ENCODE measurements at places on chromosomes 3 and 15.

GRCh38 chr15:85756411-85757072, 38.2 kb downstream of the KLHL25 start:
- no peak for DNase-seq

- no peak for DNase-seq
These were observed 31.5 kb upstream of the RPS17 start for GRCh38 chr15:82571722-82572222.

- no peak for DNase-seq
These were observed 13.1 kb downstream of the WDR53 start for GRCh38 chr3:196555295-196555694.

DNA sequence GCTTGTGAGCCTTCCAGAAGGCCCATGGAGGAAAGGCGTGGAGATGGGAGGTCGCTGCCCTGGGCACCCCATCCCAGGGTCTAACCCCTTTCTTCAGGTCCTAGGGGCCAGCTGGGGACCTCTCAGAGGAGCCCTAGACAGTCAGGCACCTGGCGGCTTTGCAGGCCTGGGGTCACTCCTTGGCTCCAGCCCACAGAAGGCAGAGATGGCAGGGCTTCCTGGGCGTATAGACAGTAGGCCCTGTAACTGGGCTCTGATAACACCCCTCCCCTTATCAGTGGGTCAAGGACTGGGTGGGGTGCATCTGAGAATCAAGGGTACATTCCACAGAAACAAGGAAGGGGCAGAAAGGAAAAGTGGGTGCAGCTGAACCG, 16.7 kb downstream of the ZDHHC19 start:
- DNase-seq, result no peak

DNA sequence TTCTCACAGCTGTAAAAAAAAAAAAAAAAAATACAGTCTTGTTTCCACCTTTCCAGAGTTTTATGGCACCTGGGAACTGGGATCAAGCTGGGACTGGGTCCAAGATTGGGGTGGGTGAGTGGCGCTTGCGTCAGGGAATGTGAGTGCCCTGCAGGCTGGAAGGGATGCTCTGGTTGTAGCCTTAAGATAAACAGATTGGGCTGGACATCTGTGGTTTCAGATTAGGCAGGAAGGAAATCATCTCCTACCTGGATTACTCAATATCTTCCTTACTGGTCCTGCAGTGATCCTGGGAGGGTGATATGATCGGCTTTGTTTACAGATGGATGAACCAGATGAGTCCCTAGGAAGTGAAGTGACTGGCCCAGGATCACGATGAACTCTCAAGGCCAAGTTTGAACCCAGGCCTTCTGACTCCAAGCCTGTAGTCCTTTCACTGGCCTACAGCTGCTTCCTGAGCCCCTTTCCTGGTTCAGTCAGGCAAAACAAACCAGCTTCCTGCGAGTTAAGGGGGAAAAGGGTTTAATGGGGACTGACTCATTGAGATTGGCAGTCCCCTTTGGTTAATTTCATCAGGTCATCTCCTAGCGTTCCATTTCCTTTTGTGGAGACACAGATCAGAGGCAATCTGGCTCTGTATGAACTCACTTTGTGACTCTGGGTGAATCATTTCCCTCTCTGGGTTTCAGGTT, 179.8 kb downstream of the THSD4 start:
- no peak for DNase-seq

DNA sequence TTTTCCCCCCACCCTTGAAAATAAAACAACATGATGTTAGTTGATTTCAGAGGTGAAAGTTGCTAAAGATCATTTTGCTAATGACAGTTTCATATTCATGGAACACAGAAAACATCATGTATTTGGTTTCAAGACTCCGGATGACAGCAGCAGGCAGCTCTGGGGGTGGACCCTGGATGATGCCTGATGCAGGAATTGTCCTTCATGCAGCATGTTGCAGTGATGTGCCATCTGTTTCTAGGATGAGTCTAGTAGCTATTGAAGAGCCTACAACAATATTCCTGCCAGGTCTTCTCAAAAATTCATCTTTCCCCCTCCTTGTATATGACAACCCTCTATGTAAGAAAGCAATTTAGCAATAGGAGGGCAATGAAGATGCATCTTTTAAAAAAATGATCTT, 108.3 kb downstream of the SV2B start:
- no peak for DNase-seq

DNA sequence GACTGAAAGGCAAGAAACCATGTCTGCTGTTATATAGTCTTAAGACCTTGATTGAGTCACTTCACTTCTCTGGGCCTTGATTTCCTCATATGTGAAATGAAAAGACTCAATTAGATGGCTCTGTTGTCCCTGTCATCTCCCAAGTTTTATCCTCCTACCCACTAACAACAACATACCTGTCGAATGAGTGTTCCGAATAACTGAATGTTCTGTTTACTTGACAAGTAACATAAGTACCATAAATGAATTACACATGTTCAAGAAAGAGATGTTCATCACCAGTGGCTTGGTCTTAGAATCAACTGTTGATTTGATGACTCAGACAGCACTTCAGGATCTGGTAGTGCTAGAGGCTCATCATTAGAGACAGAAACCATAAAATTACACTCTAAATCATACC, 311.7 kb downstream of the VPS13C start:
- no peak for DNase-seq

DNA sequence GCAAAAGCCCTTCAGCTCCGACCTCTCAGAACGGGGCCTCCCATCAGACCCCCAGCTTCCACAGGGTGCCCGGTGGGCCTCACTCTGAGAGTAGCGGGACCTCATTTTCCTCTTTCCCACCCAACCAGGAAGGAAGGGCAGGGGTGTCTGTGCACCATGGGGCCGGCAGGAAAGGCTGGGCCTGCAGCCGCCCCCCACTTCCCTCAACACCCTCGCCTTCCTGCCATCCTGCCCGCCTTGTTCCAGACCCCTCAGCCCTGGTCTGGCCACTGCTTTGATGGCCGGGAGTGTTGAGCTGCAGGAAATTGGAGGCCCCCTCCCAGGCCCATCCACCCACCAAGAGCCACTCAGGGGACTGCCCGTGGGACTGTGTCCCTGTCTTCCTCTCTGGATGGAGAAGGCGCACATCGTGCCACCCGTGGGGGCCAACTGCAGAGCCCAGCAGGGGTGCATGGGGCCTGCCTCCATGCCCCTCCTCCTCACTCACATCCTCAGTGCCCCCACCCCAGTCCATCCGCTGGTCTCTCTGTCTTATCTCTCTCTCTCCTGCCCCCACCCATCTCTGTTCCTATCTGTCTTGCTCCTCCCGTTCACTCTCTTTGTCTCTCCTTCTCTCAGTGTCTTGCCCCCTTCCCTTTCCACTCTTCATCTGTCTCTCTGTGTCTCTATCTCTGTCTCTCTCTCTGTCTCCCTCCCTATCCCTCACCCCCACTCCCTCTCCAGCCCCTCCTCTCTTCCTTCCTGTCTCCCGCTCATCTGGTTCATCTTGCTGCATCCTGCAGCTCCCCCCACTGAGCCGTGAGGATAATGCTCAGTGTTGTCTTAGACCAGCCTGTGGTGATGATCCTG, 1.8 kb upstream of the PLXND1 start:
- DNase-seq, result no peak

GRCh38 chr3:184602372-184603150, 41.0 kb downstream of the EPHB3 start:
- DNase-seq, result no peak

GRCh38 chr15:77371850-77372563, 47.9 kb downstream of the PEAK1 start:
- DNase-seq, result no peak

- no peak for DNase-seq
These were observed 24.9 kb upstream of the THRB start for GRCh38 chr3:24519368-24520100.

DNA sequence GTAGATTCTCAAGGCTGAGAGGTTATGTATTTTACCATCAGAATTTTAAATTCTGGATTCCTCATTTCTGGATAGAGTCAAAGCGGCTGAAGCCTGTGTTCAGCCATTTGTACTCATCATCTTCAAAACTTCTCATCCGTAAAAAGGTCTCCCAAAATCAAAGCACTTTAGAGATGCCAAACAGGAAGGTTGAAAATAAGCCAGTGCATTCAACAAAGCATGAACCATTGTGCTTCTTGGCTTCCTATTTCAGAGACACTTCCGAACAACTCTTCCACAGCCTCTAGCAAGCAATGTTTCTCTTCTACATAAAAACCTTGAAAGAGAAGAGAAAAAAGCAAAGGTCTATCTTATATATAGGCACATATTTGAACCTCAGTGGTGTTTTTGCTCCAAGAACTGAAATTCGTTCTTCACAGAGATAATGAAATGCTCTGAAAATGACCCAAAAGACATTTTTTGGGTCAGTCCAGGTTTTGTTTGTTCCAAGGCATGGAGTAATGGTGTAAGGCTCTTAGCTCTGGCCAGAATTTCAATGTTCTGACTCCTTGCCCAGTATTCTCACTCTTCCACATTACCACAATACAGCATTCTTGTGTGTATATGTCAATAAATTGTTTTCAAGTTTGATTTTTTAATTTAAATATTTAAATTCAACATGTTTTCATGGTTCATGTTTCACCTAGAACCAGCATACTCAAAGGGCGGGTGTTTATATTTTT, 163.1 kb downstream of the STAC start:
- DNase-seq, result no peak

DNA sequence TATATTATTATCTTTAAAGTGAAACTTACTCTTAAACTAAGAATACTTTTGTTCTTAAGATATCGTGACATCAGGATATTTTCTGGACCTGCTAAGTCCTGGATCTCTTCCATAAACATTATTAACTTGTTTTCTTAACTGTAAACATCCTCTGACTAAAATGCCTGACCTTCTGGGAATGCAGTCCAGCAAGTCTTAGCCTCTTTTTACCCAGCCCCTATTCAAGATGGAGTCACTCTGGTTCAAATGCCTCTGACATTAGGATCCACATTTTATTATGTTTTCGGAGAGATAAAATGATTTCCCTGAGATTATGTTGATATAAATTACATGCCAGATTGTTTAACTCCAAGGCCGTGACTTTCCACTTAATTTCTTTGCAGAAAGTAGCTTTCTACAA, 37.6 kb downstream of the OSTN start:
- DNase-seq, result no peak

- no peak for DNase-seq
These were observed 740 bp upstream of the ZBTB47 start for GRCh38 chr3:42652611-42653302.

GRCh38 chr3:65551945-65552344, 486.8 kb downstream of the MAGI1 start:
- DNase-seq, result no peak

DNA sequence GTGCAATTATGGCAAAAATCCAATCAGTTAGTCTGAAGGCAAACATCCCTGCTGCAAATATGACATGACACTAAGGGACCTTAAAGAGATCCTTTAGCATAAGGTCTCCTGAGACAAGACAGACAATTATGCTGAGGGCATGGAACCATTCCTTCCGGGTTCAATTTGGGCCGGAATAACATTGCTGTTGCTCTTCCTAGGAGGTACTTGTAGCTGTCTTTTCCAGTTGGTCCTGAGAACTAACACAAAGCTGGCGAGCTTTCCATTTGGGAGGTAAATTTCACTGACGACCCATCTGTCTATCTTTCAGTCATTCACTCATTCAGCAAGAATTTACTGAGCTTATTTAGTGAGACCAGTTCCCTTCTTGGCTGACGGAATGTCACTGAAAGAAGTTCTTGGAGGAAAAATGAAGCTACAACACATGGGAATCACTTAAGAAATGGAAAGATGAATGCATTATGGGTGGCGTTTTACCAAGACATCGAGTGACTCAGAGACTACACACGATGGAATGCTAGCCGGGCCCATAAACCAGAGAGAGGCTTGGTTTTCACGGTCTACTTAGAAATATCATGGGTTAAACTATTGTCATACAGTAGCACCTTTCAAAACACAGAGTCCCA, 215.5 kb downstream of the PDZRN3 start:
- DNase-seq, result no peak

- no peak for DNase-seq
These were observed 16.8 kb downstream of the MEF2A start for GRCh38 chr15:99582508-99582960.

DNA sequence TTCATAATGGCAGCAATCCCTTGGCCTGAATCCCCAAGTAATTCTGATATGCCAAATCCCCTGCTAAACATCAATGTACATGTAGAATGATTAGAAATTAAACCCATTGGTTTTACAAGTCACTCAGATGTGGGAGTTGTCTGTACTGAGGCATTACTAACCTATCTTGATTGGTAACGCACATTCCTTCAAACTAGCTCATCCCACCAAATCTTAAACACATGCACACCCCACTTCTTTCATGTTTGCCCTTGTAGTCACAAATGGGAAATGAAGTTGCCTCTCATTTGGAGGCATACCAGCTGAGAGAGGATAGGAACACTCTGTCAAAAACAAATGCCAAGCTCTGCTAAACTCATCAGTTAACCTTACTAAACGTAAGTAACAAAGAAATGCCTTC, 29.1 kb upstream of the MAN2C1 start:
- no peak for DNase-seq

DNA sequence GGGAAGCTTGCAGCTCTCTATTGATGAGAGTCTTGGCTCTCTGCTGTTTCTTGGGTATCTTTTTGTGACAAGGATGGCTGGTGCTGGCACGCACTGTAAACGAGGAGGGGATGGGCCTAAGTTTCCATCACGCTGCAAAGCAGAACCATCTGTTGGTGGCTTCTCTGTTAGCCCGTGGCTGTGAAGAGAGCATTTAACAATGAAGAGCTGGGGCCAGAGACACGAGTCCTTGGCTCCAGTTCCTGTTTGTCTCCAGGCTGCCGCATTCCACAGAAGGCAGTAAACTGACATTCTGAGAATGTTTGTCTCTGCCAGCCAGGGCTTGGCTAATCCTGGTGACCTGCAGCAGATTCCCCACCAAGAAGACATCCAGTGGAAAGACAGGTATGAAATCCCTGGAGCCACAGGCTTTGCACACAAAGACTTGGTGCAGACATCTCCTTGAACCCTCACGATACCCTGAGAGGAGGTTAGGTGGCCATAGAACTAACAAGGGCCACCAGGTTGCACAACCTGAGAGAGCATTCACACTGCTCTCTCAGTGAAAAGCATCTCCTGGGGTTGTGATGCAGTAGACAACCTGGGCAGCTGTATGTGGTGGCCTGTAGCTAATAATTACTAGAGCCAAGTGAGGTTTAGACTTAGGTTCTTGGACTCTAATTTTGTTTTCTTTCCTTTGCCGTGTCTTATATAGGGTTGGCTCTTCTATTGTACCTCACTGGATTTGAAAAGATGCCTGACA, 130.9 kb downstream of the ASB7 start:
- no peak for DNase-seq

- no peak for DNase-seq
These were observed 1343.1 kb downstream of the ROBO1 start for GRCh38 chr3:78424656-78425055.

- no peak for DNase-seq
These were observed 147.9 kb downstream of the OR4M2 start for GRCh38 chr15:22228101-22228762.

GRCh38 chr15:58738046-58738707, 11.3 kb downstream of the ADAM10 start:
- no peak for DNase-seq

GRCh38 chr3:15121936-15122335, 23.0 kb upstream of the RBSN start:
- no peak for DNase-seq

DNA sequence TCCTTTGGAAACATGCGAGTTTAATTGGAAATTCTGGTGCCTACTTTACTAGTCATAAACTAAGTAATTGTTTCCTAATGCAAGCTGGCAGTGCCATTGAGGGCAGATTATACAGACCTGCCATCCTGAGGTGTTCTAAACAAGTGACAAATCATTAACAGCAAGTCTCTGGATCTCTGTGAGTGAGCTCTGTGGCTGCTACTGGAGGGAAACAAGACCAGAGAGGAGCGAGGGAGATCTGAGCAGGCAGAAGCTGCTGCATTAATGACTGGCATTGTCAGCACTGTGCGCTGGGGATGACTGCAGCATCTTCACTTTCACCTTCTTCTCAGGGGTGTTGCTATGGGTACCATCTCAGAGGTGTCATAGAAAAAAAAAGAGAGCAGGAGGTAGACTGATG, 308.4 kb upstream of the DPH6 start:
- DNase-seq, result no peak
